ENCODE measurements at places on chromosomes 7 and 10.

- DNase-seq = no peak
These were observed 45.6 kb upstream of the DLG5 start for GRCh38 chr10:77972148-77972547.

DNA sequence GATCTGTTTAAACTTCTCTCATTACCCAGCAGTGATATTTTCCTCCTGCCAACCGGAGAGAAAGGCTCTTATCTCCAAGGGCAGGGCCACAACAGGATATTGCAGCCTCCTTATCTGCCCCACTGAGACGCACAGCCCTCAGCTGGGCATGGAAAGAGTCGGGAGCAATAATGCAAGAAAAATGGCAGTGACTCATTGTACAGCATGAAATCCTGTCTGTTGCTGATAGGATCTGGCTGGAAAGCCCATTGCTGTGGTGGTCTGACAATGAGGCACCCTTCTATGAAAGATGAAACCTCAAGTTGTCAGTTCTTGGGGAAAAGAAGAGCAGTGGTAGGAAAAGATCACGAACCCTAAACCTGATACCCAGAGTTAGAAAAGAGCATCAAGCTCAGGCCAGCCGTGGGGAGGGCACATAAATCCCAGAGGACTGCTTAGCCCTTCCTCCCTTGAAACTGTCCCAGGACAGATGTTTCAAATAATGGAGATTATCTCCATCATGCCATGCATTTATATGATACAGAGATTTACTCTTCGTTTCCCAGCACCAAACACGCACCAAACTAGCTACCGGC, 47.0 kb upstream of the FIGNL1 start:
- DNase-seq = no peak

- no peak for DNase-seq
These were observed 903 bp downstream of the ZNF655 start for GRCh38 chr7:99559175-99559915.

GRCh38 chr10:98460837-98461499, 14.2 kb upstream of the HPS1 start:
- DNase-seq = no peak

- DNase-seq = no peak
These were observed 23.9 kb downstream of the CACNB2 start for GRCh38 chr10:18164093-18164492.
